Stimulated activated CD4-positive, alpha-beta T cell treated with anti-CD3 and anti-CD28 coated beads, Interleukin-2, amount 100 ng/mL, for 24 hours (primary cell): ENCODE measurements at places on chromosomes 4 and X.

GRCh38 chrX:106894392-106894909 is 8.7 kb downstream of the RIPPLY1 start:
- peak; percentile 46 for DNase-seq

- DNase-seq = no peak
These were observed 1414.7 kb upstream of the TENM3 start for GRCh38 chr4:180828455-180829018.

DNA sequence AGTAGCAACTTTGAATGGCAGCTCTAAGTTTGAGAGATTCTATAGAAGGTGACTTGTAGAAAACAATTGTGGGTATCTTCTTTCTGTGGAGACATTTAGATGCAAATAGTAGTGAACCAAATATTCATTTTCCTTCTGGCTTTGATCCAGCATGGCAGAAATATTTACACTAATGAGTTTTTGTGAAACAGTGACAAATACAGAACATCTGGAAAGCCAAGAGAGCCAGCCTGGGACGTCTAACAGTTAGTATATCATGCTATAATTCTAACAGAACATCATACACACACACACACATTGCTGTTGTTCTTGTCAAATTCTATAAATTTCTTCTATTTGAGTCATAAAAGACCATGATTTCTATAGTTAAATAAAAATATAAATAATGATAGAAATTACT is 1777.9 kb downstream of the ARAP2 start:
- DNase-seq = no peak

- no peak for DNase-seq
These were observed 13.6 kb upstream of the TMEM156 start for GRCh38 chr4:39045827-39046221.

DNA sequence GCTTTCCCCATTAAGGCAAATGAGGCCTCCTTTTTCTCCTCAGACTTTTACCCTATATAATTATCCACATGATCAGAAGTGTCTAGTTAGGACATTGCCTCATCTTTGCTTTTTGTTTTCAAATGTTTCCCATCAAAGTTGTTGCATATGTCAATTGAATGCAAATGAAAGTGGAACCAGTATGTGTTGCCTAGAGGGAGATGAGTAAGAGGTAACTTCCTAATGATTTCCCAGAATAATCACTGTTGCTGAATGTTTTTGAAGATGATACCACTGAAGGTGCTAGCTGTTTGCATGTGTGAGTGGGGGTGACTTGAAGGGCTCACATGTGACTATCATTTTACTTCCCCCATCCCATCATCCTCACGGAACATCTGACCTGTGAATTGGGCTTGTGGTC is 33.9 kb downstream of the PAK3 start:
- no peak for DNase-seq

DNA sequence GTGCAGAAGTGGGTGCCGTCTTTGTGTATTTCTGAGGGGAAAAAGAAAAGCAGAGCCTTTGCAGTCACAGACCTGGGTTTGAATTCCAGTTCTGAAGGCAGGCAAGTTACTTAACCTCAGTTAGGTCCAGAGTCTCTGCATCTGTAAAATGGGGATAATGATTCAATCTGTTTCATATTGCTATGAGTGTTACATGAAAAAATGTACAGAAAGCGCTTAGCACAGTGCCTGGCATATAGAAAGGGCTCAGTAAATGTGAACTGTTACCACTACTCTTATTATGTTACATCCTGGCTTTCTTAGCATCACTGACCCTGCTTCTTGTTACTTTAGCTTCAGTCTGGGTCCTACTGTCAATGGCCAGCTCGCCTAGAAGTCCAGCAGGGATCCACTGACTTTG is 45.9 kb downstream of the DOCK11 start:
- DNase-seq = no peak

- DNase-seq = no peak
These were observed 11.7 kb downstream of the LIN54 start for GRCh38 chr4:82998898-82999297.

GRCh38 chrX:48782216-48782615 is 4.2 kb upstream of the GATA1 start:
- no peak for DNase-seq

- no peak for DNase-seq
These were observed at the start of gene PDLIM3 for GRCh38 chr4:185534866-185535611. PDLIM3 (minus strand) TSS chr4:185535507; CDS start chr4:185535434, 73 bp downstream.

DNA sequence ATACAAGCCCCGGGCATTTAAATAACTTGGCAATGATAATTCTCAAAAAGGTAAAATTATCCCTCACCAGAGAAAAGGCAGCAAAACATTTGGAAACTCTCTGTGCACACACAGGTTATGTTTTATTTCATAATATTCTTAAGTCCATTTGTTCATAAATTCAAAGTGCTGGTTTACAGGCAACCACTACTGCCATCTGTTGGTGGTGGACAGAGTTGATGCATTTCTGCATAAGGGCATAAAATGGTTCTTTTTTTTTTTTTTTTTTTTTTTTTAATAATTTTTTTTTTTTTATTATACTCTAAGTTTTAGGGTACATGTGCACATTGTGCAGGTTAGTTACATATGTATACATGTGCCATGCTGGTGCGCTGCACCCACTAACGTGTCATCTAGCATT is 31.5 kb upstream of the IL21 start:
- DNase-seq = peak; percentile 72

DNA sequence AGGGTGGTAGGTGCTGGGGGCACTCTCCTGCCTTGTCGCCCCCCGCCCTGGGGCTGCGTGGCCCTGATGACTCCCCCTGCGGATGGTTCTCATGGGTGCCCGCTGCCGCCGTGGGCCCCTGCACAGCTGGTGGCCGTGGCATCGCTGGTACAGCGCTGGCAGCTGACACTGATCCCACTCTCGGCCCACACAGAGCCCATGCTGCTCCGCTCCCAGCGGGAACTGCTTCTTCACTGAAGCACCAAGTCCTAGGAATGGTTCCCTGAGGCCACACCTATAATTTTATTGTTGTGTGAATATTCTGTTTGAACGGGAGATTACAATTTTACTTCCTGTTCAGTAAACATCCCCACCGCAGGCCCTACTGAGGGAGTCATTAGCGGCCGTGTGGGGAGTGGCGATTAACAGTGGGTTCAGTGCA is 138.6 kb upstream of the NKX1-1 start:
- DNase-seq = no peak
